A549 treated with dexamethasone at 1 μM for 4 hours (cell line): ENCODE measurements at places on chromosomes 7 and 10. TPM values are rescaled to one million over a fixed set of nuclear protein-coding genes. Genes with fewer than 3 reads are reported as not detected.

Gene CCDC172
- not detected in 5 replicates for total RNA-seq

Gene SLC18A2
- total RNA-seq, result 0.02 to 0.04 TPM in 2 of 5 replicates, not detected in the others

Gene TMEM236
- 0.04 to 0.05 TPM (median 0.05 TPM) in 3 of 5 replicates, not detected in the others for total RNA-seq

Gene GATA3
- total RNA-seq, result 3.3 to 5.3 TPM (median 4.8 TPM) in 5 replicates

Gene FZD1
- 1.9 to 2.6 TPM (median 2.3 TPM) in 5 replicates for total RNA-seq

Gene TMEM229A
- total RNA-seq, result not detected in 5 replicates

Gene FAM149B1
- total RNA-seq, result 7.0 to 8.6 TPM (median 7.3 TPM) in 5 replicates

Gene GOLGA7B
- total RNA-seq, result 3.1 to 4.2 TPM (median 3.8 TPM) in 5 replicates

Gene GPRIN2
- total RNA-seq, result 23.8 to 39.9 TPM (median 33.0 TPM) in 5 replicates

Gene MMD2
- total RNA-seq, result not detected in 5 replicates

Gene CLCN1
- total RNA-seq, result 0.03 to 0.06 TPM (median 0.05 TPM) in 3 of 5 replicates, not detected in the others

Gene SMKR1
- total RNA-seq, result 7.6 to 10.0 TPM (median 7.9 TPM) in 5 replicates

Gene ADIRF
- 0.14 TPM in 1 of 5 replicates, not detected in the others for total RNA-seq

Gene XRCC2
- total RNA-seq, result 3.7 to 5.6 TPM (median 5.2 TPM) in 5 replicates

Gene CPVL
- total RNA-seq, result 0.18 to 0.39 TPM (median 0.23 TPM) in 4 of 5 replicates, not detected in the other

Gene LRRC18
- total RNA-seq, result not detected in 5 replicates

Gene SMNDC1
- 47.7 to 53.3 TPM (median 52.6 TPM) in 5 replicates for total RNA-seq

Gene TMEM176B
- 0.12 to 0.22 TPM (median 0.14 TPM) in 3 of 5 replicates, not detected in the others for total RNA-seq

Gene CNPY1
- total RNA-seq, result not detected in 5 replicates

Gene ZNF438
- total RNA-seq, result 1.9 to 2.2 TPM (median 2.1 TPM) in 5 replicates

Gene PRSS2
- total RNA-seq, result not detected in 5 replicates

Gene ABCC2
- total RNA-seq, result 85.6 to 114 TPM (median 103 TPM) in 5 replicates

Gene ACSM6
- 0.06 TPM in 1 of 5 replicates, not detected in the others for total RNA-seq
